ENCODE measurements at places on chromosomes 16 and 17. TPM values are rescaled to one million over a fixed set of nuclear protein-coding genes. Genes with fewer than 3 reads are reported as not detected.

Gene TADA2A
- 21.4 TPM for total RNA-seq

Gene KRTAP2-1
- total RNA-seq, result not detected

Gene MRM1
- total RNA-seq, result 5.7 TPM

Gene ITGB4
- 0.95 TPM for total RNA-seq

Gene ERAL1
- 80.5 TPM for total RNA-seq

Gene KIF2B
- not detected for total RNA-seq

Gene KRT28
- not detected for total RNA-seq

Gene ADAP2
- total RNA-seq, result not detected

Gene MYO15B
- total RNA-seq, result 9.3 TPM

Gene PRM1
- not detected for total RNA-seq

Gene TOX3
- 17.6 TPM for total RNA-seq

GRCh38 chr16:56764835-56765234, 34.9 kb downstream of the NUP93 start:
- no peak for DNase-seq

- DNase-seq, result no peak
Observed at GRCh38 chr16:88970050-88970449, 7.0 kb downstream of the CBFA2T3 start.

DNA sequence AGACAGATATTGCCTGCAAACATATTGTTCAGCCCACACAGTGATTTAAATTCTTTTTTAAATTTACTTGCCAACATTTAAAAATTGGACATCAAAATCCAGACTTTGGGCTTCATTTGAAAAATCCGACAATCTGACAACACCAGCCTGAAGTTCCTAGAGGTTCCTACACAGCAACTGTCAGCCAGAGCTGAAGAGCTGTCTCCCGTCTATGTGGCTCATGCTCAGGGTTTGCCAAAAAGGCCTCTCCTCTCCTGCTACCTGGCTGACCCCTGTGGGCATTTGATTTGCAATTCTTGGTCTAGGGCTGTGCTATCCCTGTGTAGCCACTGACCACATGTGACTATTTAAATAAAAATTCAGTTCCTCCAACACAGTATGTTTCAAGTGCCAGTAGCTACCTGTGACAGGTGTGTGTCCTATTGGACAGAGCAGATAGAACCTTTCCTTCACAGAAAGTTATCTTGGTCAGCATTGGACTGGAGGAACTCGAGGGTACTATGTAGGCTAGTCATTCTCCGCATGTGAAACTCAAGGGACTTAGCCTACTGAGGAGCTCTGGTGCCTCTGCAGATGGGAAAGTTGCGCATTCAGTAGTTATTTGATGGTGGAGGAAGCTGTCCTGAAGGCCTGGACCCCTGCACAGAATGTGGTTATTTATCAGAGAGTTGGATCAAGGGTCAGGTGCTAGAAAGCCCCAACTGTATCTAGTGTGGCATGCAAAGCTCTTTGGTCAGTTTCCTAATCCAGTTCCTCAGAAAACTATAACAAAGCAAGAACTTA, 2.7 kb downstream of the LYRM1 start:
- DNase-seq, result no peak

- DNase-seq, result no peak
Observed at GRCh38 chr17:34579979-34580684, 750 bp downstream of the TMEM132E start.

- no peak for DNase-seq
Observed at GRCh38 chr17:38693700-38694329, 11.3 kb upstream of the MLLT6 start.

- DNase-seq, result no peak
Observed at GRCh38 chr16:2392025-2392424, 37.2 kb upstream of the CCNF start.

DNA sequence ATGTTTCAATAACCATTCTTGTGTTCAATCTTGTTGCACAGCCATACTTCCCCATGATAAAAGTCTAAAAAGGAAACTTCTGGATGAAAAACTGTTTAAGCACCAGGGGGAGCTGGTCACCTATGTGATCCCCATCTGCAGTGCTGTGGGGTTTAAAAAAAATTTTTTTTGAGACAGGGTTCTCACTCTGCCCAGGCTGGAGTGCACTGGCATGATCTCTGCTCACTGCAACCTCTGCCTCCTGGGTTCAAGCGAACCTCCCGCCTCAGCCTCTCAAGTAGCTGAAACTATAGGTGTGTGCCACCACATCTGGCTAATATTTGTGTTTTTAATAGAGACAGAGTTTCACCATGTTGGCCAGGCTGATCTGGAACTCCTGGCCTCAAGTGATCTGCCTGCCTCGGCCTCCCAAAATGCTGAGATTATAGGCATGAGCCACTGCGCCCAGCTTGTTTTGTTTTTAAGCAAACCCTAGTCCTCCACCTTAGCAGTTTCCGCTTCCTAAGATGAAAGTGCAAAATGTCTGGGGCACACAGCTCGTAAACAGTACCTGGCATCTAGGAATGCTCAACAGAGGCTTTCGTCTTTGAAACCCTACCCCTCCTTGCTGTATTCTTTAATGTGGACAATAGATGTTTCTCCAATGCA, 25.4 kb downstream of the DNAJA2 start:
- DNase-seq, result peak; percentile 50

DNA sequence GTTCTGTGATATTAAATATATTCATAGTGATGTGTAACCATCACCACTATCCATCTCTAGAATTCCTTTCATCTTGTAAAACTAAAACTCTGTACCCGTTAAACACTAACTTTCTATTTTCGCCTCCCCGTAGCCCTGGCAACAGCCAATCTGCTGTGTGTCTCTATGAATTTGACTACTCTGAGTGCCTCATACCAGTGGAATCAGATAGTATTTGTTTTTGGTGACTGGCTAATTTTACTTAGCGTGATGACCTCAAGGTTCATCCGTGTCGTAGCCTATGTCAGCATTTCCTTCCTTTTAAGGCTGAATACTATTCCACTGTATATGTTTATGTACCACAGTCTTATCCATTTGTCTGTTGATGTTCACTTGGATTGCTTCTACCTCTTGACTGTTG, 18.2 kb downstream of the CHD9 start:
- DNase-seq, result no peak

GRCh38 chr17:36182176-36183000, 6.0 kb upstream of the TBC1D3B start:
- DNase-seq, result no peak

DNA sequence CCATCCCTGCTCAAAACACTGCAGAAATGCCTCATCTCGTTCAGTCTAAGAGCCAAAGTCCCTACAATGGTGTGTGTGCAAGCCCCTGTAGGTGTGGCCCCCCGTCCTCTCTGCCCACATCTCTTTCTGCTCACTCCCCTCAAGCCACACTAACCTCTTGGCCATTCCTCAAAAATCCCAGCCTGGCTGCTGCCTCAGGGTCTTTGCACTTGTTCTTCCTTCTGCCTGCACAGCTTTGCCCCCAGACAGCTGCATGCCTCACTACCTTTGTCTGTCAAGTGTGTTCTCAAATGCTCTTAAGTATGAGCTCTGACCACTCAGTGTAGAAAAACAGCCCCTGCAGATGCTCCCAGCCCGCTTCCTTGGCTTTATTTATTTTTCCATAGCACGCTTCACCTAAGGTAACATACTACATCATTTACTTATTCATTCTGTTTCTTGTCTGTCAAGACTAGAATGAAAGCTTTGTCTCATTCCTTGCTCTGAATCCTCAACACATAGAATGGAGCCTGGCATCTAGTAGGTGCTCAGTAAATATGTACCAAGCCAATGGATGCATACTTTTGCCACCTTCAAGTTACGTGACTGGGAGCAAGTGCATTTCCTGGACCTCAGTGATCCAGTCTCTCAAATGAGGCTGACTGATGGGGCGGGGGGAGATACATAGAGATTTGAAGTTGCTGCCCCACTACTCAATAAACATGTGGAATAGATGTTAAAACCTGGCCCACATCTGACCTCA, 38.1 kb downstream of the RAI1 start:
- no peak for DNase-seq

- DNase-seq, result no peak
Observed at GRCh38 chr16:35221482-35222185, 1762.2 kb downstream of the TP53TG3F start.

DNA sequence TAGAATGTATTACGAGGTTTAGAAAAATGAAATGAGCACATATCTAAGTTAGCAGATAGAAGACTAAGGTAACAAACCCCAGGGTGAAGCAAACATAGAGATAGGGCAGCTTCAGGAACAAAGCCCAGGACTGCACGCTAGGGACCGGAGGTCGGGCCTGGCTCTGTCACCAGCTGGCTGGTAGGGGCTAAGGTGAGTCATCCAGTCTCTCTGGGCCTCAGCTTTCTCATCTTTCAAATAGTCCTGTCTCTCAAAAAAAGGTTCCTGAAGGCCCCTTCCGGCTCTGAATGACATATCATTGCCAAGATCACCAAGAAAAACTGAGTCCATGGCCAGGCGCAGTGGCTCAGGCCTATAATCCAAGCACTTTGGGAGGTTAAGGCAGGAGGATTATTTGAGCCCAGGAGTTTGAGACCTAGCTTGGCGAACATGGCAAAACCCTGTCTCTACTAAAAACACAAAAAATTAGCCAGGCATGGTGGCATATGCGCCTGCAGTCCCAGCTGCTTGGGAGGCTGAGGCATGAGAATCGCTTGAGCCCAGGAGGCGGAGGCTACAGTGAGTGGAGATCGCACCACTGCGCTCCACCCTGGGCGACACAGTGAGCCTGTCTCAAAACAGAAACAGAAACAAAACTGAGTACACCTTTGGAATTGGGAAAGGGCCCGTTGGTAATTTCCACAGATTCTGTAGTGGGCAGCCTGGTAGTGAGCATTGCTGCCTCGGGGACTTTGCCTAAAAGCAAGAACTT, 26.0 kb downstream of the PKD1L3 start:
- DNase-seq, result no peak

DNA sequence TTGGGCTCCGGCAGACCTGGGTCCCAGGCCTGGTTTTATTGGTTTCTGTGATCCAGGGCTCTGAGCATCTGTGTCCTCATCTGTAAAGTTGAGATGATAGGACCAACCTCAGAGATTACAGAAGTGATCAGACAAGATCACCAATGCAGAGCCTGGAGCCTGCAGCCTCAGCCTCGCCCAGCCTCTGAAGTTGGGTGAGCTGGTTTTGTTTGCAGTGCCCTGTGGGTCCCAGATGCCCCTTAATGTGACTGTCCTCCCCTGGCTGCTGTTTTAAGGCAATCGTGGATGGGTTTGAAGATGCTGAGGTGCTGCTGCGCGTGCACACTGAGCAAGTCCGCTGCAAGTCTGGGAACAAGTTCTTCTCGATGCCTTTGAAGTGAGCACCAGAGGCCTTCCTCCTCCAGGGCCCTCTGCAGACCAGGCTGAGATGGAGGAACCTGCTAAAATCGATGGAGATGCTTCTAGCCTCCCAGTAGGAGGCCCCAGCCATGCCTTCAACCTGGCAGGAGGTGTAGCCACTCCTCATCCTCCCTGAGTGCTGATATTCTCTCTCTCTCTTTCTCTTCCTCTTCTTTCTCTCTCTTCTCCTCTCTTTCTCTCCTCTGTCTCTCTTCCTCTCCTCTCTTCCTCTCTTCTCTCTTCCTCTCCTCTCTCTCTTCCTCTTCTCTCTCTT, 5.6 kb upstream of the MMP15 start:
- no peak for DNase-seq

GRCh38 chr16:53126390-53126789, 71.6 kb downstream of the CHD9 start:
- DNase-seq, result no peak

- peak; percentile 48 for DNase-seq
Observed at GRCh38 chr17:34703533-34703932, 124.2 kb downstream of the TMEM132E start.

DNA sequence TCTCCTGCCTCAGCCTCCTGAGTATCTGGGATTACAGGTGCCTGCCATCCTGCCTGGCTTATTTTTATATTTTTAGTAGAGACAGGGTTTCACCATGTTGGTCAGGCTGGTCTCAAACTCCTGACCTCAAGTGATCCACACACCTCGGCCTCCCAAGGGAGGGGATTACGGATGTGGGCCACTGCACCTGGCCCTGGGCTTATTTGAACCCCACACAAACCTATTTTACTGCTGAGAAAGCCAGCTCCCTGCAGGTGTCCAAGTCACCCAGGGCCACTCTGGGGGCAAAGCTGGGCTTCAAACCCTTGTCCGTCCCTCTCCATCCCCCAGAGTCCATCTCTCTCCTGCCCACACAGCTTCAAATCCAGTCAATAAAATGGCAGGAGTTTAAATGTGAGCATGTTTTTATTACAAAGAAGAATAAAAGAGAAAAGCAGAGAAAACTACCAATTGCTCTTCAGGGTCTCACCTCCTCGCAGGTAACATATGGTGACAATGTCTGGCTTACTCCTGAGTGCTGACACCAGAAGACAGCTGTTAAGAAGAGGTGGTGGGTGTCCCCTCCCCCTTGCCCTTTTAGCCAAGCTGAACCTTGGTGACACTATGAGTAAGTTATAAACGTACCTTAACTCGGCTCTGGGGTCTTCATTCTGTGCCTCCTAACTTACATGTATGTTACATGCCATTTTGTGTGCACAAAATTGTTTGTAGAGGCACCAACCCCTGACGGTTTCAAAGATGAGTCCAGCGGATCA, 45.4 kb downstream of the LAT start:
- DNase-seq, result no peak

DNA sequence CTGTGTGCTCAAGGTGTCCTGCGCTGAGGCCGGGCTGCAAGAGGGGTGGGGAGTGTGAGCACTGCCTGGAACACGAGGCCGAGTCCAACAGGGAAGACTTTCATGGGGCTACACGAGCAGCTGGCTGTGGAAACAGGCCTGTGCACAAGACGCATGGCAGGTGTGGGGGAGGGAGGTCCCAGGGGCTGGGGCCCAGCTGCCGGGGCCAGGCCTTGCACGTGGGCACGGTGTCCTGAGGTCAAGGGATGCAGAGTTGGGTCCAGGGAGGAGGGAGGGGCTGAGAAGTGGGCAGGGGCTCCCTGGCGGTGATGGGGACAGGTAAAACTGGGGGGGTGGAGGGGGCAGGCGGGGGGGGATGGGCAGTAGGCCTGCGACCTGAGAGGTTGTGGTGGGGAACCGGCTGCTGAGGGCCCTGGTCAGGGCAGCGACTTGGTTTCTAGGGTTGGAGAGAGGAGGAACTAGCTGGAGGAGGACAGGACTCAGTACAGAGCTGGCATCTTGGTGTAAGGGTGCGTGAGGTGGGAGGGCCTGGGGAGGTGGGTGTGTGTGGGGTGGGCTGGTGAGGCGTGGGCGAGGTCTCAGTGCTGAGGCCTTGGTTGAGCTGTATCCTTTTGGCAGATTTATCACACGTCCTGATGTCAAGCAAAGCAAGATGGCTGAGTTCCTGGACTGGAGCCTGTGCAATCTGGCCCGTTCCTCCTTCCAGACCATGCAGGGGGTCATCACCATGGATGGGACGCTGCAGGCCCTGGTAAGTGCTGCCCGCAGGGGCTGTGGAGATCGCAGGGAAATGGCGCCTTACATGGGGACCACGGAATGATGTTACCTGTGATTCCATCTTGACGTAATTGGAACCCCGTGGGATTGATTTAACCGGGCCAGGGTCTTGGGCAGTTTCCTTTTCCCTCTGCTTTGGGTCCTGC, 29.4 kb downstream of the TBCD start:
- DNase-seq, result no peak

- no peak for DNase-seq
Observed at GRCh38 chr16:23357761-23358290, 55.7 kb downstream of the SCNN1B start.

DNA sequence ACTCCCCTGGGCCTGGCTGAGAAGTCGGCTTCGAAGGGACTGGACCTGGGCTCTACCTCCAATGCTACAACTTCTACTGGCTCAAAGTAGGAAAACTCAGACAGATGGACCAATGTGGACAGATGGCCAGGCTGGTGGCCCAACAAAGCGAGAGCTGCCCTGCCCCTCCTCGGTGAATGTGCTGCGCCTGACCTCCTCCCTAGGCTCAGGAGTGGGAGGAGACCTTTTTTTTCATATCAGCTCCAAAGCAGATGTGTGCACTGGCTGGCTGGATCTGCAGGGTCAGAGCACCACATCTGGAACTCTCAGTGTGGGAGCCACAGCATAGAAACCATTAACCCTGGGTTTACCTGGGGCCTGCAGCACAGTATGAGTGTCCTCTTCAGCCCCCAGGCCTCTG, 20.8 kb downstream of the ATP6V0D1 start:
- no peak for DNase-seq

Data from A673 (cell line).